T-helper 1 cell treated with Interleukin-12 subunit alpha and Interleukin-12 subunit beta and Interleukin-4 antibody, amounts not matched to agents 30 ng/mL and 1 ng/mL, for 36 hours (primary cell): ENCODE measurements at places on chromosomes 16 and 17. TPM values are rescaled to one million over a fixed set of nuclear protein-coding genes. Genes with fewer than 3 reads are reported as not detected.

Gene HS3ST4
- not detected in 2 replicates for total RNA-seq

Gene TBX2
- total RNA-seq, result not detected in 2 replicates

Gene PLEKHH3
- total RNA-seq, result 0.61 and 1.8 TPM in 2 replicates

Gene SGSH
- total RNA-seq, result 28.3 and 29.8 TPM in 2 replicates

Gene NTN1
- 0.10 TPM in 1 of 2 replicates, not detected in the other for total RNA-seq

Gene ALG1
- 34.1 and 34.5 TPM in 2 replicates for total RNA-seq

Gene UTS2R
- 0.15 TPM in 1 of 2 replicates, not detected in the other for total RNA-seq

Gene RPGRIP1L
- 4.4 and 5.1 TPM in 2 replicates for total RNA-seq

Gene EVPL
- total RNA-seq, result 0.02 and 0.07 TPM in 2 replicates

Gene COG4
- 55.8 and 57.9 TPM in 2 replicates for total RNA-seq

Gene SGSM2
- 63.0 and 66.4 TPM in 2 replicates for total RNA-seq
